HFF-Myc (cell line): ENCODE measurements at places on chromosomes 3 and 15.

DNA sequence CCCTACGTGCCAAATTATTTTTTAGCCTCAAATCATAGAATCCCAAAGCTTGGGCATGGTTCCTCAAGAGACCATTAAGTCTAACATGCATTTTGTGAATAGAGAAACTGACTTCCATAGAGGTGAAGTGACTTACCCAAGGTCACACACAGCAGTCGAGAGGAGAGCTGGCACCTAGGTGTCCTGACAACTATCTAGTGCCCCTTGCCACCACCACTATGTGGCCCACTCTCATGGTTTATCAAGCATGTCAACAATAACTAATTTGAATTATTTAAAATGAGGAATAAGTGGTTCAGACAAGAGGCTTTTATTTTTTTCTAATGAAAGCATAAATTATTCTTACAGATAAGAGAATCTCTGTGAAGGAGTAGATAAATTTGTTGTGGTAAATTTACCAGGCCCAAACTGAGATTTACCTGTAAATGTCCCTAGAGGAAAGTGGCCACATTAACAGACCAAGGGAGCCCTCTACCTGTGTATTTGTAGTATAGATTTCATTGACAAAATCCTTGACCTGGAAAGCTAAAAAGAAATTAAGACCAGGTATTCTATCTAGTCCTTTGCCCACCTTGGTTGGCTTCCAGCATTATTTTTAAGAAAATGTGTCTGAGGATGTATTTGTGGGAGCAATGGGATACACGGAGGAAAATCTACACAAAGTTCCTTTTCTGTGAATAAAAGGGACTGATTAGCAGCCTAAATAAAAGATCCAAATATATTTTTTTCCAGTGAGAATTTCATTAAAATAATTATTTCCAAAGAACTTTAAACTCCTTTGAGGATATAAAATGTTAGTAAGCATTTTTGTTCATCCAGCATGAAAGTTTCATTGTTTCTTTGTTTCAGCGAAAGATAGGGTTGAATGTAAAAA, 49.1 kb downstream of the IQCH start:
- peak; percentile 9 for DNase-seq

DNA sequence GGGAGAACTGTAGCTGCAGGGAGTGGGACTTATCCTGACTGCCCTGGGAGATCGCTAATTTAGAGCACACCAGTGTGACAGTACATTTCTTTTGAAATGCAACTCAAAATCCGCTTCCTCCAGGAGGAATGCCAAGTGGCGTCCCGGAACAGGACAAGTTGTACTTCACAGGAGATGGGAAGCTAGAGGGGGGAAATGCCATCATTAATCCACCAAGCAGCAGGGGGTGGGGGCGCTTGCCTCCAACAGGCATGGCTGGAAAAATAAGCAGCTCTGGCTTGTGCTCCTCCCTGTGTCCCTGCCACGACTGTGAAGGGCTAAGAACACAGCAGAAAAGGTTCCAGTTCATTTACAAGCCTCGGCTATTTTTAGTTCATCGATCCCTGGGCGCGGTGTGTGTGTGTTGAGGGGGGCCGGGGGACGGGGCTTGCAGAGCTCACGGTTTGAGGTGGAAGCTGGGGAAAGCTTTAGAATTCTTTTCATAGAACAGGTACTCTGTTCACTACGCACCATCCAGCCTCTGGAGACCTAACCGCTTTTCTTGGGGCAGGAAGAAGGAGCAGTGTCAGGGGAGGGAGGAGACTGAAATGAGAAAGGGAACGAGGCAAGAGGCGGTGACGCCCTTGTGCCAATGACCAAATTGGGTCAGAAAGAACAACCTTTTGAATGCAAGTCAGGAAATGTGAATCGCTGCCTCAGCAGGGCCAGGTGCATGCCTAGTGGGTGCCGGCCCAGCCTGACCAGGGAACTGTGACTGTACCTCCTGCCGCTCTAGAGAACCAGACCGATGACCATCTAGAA, 51.8 kb upstream of the DGKG start:
- DNase-seq = no peak

- no peak for DNase-seq
Measured at GRCh38 chr15:96424674-96425073, 94.2 kb downstream of the NR2F2 start.

DNA sequence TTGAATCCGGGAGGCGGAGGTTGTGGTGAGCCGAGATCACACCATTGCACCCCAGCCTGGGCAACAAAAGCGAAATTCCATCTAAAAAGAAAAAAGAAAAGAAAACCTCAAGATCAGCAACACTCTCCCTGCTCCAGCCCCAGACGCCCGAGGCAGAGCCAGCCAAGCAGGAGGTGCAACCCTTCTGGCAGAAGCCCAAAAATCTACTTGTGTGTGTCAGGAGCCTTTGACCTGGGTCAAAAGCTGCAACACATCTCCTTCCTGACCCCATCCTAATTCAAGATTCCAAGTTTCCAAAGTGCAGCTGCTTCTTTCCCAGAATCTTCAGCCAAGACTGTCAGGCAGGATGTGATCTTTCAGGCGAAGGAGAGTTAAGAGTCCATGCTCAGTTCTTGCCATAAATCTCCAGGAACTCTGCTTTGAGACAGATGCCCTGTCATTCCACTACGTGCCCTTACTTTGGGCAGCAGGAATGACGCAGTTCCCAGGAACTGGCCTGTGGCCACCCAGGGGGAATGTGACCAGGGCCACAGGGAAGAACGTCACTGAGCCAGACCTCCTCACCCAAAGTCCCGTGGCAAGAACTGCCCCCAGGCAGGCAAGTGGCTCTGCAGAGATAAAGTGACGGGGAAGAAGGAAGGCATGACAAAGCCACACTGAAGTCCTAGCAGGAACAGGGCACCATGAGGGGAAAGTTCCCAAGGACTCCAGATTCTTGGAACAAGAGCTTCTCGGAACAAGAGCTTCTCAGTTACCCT, 39.4 kb downstream of the SH3BP5 start:
- DNase-seq = no peak

DNA sequence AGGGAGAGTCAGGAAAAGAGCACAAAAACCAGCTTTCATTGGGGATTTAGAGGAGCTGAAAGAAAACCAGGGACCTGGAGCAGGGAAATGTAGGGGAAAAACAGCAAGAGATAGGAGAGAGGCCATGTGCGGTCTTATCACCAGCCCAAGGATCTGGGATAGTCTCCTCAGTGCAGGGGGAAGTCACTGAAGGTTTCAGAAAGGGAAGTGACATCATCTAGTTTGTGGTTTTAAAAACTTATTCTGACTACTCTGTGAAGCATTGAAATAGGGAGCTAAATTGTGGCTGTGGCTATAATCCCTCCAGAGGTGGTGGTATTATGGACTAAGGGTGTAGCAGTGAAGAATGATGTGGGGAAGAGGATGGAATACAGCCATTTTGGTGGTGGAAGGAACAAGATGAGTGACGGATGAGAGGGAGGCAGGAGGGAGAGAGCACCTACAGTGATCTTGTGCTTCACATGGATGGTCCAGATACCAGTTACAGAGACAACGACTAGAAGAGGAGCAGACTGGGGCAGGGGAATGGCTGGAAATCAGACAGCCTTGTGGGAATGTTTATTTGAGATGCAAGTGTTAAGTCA, 72.7 kb downstream of the HMG20A start:
- DNase-seq = no peak

GRCh38 chr15:33236841-33237509, 42.5 kb upstream of the FMN1 start:
- DNase-seq = no peak

DNA sequence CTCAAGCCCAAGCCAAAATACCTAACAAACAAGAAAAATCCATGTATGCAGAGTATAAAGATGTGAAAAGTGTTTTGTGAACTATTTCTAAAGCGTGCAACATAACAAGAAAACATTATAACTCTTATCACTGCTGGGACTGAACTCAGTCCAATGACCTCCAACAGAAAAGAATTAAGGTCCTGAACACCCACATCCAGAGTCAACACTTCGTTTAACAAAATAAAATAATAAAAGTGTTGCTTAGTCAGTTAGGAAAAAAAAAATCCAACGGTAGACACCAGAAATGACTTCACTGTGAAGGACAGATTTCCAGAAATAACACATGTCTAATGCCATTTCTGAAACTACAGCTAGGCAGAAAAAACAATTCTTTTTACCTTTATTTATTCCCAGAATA, 28.0 kb downstream of the MB21D2 start:
- DNase-seq = no peak

DNA sequence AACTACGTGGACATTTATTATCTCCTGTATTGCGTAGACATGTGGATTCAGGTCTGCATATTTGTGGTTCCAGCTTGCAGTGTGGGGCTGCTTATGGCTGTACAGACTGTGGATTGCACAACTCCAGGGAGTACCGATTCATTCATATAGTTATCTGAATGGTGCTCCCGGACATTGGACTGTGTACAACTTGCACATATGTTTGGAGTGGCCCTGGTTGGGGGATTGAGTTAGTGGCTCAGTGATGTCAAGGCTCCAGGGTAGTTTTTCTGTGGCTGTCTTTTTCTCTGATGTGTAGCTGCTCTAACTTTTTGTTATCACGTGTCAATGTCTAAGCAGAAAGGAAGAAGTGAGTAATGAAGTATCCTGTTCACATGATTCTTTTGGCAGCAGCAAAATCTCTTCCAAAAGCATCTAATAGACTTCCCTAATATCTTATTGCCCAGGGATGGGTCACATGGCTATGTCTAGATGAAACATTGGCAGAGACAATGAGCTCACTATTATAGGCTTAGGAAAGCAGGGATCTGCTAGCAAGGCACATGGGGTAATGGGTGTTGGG, 15.8 kb downstream of the ST3GAL6 start:
- peak; percentile 26 for DNase-seq

DNA sequence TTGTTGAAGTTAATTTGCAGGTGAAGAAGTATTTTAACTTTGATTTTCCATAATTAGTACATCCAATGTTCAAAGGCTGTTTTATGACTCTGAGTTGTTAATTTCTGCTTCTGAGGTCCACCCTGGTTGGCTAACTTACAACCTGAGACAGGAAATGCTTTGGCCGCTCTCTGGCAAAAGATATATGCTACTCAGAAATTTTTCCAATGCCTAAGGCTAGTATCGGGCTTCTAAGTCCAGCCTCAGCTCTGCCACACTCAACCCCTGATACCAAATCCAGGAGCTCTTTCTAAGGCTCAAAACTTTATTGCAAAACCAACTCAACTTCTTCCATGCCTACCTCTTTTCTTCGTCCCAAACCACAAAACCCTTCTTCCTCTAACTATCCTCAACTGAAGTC, 192.9 kb downstream of the NEK10 start:
- DNase-seq = no peak

- no peak for DNase-seq
Measured at GRCh38 chr3:132382688-132383194, 34.6 kb upstream of the DNAJC13 start.

DNA sequence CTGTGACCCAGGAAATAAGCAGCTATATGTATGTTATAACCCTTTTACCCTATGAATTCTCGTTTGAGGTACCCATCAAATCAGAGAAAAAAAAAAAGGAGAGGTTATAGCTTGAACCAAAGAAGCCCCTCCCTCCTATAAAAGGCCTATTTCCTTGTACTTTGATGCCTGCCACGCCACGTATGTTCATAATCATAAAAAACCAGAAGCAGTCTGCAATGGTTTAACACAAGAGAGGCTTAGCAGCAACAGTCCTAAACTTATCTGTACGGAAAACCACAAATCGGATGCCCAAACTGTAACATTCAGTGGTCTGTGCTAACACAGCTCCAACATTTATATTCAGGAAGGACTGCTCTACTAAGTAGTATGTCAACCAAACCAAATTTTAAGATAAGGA, 21.2 kb downstream of the CCR8 start:
- DNase-seq = no peak

GRCh38 chr3:1693145-1693544, 405.5 kb upstream of the CNTN4 start:
- no peak for DNase-seq

- no peak for DNase-seq
Measured at GRCh38 chr3:101687142-101687931, 819 bp upstream of the RPL24 start.

DNA sequence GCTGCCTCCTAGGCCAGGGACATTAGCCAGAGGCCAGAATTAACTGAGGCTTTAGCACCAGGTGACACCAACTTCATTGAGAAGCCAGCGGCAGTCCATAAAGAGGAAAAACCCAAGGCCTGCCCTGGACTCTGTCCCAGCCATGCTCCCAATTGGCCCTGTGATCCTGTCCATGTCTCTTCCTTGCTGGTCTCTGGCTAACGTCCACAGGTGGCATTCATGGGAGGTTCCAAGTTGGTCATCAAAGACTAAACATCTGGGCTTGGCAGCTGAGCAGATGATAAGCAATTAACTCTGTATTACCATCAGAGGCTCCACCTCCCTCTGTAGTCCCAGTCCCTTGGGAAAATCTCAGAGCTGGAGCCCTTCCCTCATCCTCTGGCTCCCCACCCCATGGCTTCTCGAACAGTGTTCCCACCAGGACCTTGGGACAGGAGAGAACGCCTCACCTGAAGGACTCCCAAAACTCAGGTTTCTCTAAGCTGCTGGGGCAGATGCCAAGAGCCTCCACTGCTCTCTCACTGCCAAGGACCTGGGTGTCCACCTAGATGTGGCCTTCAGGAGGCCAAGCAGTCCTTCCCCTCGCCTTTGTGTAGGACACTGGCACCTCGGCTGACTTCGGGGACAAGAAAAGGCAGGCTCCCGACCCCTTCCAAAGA, 40.4 kb downstream of the GOLGA6A start:
- DNase-seq = no peak

GRCh38 chr3:16455966-16456365, 57.5 kb downstream of the RFTN1 start:
- DNase-seq = no peak

- no peak for DNase-seq
Measured at GRCh38 chr3:85835857-85836440, 877.2 kb downstream of the CADM2 start.

GRCh38 chr15:78879517-78880241, 7.0 kb downstream of the MORF4L1 start:
- no peak for DNase-seq

- peak; percentile 41 for DNase-seq
Measured at GRCh38 chr15:79673416-79674123, 223.2 kb downstream of the MTHFS start.

DNA sequence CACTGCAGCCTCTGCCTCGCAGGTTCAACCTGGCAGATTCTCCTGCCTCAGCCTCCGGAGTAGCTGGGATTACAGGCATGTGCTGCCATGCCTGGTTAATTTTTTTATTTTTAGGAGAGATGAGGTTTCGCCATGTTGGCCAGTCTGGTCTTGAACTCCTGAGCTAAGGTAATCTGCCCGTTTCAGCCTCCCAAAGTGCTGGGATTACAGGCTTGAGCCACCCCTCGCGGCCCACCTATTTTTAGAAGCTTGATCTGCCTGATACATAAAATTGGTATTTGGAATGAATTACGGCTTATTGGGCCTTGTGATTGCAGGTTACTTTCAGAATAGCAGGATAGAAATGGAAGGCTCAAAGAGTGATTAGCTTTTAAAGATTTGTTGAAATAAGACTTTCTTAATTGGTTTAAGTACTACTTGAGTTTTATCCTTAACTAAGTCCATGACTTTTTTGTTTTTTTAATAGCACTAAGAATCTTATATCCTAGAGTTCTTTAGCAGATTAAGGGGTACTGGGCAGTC, 25.0 kb downstream of the GMPS start:
- no peak for DNase-seq
